ENCODE measurements at places on chromosomes 7 and 10. TPM values are rescaled to one million over a fixed set of nuclear protein-coding genes. Genes with fewer than 3 reads are reported as not detected.

- DNase-seq, result no peak
These were observed 49.3 kb downstream of the ABCB4 start for GRCh38 chr7:87426160-87426559.

DNA sequence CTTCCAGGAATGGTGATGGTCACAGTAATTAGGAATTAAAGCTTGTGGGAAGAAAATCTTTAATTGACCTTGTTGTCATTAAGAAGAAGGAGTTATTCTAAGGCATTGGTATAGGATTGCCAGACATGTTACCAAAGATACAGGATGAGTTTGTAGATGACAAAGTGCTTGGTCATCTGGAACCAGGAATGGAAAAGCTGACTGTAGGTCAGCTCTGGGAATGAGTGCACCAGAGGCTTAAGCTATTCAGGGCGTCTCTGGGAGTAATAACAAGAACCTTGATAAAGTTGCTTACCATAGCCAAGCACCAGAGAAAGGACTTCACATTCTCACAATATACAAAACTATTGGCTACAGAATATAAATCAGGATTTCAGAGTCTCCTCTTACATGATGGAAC is 89.0 kb downstream of the PHTF2 start:
- no peak for DNase-seq

DNA sequence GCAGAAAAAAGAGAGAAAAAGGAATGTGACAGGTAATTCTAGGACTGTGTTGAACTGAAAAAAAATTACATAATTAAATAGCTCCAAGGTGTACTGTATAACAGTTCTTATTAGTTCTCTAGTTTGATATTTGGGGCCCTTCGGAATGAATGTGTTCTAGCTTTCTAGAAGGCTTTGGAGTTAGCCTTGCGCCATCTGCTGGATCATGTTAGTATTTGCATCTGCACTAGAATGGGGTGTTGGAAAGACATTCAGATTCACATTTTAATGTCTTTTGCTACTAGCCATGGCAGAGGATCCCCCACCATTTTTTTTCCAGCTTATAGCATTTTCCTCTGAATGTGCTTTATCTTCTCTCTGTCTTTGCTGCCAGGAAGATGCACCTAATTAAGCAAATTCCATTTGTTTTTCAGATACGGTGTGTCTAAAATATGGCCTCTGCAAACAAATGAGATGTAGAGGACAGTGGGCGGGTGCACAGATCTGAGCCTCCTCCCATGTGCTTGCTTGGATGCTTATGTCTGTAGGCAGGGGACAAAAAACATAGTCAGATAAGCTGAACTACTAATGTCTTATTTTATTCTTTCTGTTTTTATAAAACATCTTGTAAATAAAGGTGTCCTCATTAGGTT is 238.5 kb downstream of the PHF14 start:
- peak; percentile 56 for DNase-seq

TMEM273 gene
- total RNA-seq, result 35.8 TPM

DNA sequence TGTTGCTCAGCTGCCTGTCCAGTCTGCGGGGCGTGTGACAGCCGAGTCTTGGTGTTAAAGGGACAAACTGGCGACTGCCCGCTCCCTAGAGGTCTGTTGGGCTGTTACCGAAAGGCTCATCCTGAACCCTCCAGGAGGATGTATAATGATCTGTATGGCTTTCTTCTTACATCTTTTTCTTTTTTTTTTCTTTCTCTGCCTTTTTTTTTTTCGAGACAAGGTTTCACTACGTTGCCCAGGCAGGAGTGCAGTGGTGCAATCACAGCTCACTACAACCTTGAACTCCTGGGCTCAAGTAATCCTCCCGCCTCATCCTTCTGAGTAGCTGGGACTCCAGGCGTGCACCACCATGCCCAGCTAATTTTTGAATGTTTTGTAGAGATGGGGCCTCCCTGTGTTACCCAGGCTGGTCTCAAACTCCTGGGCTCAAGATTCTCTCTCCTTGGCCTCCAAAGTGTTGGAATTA is 857 bp downstream of the INTS15 start:
- DNase-seq, result no peak

- no peak for DNase-seq
These were observed 515 bp upstream of the SLC4A2 start for GRCh38 chr7:151058781-151059366.

- DNase-seq, result no peak
These were observed 41.4 kb upstream of the AP5Z1 start for GRCh38 chr7:4733936-4734528.

GRCh38 chr10:72379776-72380175 is 25.1 kb upstream of the DNAJB12 start:
- DNase-seq, result no peak

DNA sequence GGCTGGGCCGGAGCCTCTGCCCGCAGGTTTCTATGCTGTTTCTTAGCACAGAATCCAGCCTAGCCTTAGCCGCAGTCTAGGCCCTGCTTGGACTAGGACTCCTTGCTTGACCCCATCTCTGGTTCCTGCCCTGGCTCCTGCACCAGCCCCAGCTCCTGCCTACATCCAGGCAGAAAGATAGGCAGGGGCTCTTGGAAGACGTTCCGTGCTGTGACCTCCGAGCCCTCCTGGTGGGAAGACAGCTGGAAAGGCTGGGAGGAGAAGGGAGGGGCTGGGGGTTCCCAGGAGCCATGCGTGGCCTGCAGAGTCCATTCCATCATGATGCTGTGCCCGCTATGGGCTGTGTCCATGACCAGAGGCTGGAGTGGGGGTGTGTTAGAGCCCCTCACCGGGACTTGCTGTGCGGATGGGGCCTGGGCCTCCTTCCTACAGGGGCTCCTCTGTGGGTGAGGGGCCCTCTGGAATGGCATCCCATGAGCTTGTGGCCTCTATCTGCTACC is 26.2 kb downstream of the RAMP3 start:
- no peak for DNase-seq

IFIT2 gene
- 11.8 TPM for total RNA-seq

DNA sequence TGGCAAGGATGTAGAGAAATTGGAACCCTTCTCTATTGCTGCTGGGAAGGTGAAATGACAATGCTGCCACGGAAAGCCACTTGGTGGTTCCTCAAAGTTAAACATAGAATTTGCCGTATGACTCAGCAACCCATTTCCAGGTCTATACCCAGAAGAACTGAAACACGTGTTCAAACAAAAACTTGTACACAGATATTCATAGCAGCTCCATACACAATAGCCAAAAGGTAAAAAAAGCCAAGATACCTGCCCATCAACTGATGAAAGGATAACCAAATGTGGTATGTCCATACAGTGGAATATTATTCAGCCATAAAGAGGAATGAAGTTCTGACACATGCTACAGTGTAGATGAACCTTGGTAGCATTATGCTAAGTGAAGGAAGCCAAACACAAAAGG is 39.1 kb downstream of the LHPP start:
- DNase-seq, result no peak

CUZD1 gene
- 2.7 TPM for total RNA-seq

DNA sequence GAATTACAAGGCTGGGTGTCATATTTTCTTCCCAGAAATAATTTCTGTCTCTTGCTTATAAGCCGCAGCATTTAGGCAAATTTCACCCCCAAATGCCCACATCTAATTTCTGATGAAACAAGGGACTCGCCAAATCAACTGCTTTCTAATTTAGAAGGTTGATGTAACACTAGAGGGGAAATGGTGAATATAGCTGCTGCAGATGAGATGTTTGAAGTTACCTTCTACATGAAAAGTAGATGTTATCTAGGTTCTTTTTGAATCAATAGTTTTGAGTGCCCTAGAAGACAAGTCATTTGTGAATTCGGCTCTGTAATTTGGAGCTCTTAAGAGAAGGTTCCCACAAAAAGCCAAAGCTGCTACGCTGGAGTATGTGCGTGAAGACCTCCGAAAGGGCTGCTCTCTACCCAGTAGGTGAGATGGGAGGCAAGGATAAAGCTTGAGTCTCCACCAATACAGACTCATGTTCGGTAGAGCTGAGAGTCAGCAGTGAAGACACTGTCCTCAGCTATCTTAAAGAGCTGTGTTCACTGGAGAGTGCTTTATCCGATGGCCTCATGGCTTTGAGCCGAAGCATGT is 99.5 kb downstream of the FANK1 start:
- DNase-seq, result no peak

NUTM2B gene
- total RNA-seq, result 2.4 TPM

- DNase-seq, result no peak
These were observed 5.0 kb upstream of the TASOR2 start for GRCh38 chr10:5679606-5680005.

- no peak for DNase-seq
These were observed 11.0 kb downstream of the CROT start for GRCh38 chr7:87356448-87356847.

TAS2R41 gene
- not detected for total RNA-seq

DNA sequence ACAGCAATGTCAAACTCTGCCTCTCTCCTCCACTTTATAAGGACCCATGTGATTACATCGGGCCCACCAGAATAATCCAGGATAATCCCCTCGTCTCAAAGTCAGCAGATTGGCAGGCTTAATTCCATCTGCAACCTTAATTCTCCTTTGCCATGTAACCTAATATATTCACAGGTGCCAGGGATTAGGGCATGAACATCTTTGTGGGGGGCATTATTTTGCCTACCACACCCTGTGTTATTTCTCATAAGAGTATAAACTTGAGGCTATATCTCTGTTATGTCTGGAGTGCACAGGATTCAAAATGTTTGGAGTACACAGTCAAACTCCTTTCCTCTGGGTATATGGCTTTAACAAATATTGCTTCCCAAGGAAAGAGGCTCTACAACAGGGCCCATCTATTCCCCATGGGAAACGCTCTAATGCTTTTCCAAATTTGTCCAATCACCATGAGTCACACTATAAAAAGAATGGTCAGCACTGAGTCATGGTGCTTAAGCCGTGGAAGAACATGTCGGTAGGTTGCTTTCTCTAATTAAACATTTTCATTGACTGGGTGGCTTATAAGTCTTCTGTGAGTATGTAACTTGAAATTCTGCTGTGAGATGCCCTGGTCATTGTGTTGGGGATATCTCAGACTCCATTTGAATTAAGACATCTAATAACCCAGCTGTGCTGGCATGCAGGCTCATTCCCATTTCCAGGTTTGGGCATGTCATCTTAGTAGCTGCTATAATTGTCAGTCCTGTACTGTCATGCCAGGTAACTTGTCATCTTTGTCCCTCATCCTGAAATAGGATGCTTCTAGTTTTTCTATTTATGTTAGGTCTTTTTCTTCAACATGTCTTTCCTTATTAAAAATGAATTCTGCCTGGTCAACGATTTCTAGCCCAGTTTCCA is 11.5 kb upstream of the AKR1B10 start:
- DNase-seq, result no peak

- no peak for DNase-seq
These were observed 447.4 kb downstream of the DNAJB6 start for GRCh38 chr7:157784041-157784835.

GRCh38 chr7:40822861-40823260 is 688.1 kb downstream of the SUGCT start:
- DNase-seq, result no peak

DNA sequence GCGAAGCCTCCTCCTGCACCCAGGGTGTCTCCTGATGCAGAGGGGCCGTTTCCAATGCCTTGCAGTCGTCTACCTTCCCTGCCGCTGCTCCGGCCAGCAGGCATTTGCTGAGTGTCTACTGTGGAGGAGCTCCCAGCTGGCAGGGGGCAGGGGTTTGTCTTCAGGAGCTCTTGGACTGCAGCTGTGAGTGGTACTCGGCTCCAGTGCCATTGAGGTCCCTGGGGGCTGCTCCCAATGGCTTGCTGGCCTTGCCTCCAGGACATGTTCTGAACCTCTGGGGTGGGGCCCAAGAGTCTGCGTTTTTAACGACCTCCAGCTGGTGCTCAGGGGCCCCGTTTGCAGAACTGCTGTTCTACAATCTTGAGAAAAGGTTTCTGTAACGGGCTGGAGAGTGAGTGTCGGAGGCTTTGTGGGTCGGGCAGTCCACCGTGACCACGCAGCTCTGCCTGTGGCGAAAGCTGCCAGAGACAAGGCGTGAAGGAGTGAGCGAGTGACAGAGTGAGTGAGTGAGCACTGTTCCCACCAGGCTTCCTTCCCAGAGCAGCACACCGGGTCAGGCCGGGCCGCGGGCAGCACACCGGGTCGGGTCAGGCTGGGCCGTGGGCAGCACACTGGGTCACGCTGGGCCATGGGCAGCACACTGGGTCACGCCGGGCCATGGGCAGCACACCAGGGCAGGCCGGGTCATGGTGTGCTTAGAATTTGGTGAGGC is 520.2 kb downstream of the PTPRN2 start:
- no peak for DNase-seq

DNA sequence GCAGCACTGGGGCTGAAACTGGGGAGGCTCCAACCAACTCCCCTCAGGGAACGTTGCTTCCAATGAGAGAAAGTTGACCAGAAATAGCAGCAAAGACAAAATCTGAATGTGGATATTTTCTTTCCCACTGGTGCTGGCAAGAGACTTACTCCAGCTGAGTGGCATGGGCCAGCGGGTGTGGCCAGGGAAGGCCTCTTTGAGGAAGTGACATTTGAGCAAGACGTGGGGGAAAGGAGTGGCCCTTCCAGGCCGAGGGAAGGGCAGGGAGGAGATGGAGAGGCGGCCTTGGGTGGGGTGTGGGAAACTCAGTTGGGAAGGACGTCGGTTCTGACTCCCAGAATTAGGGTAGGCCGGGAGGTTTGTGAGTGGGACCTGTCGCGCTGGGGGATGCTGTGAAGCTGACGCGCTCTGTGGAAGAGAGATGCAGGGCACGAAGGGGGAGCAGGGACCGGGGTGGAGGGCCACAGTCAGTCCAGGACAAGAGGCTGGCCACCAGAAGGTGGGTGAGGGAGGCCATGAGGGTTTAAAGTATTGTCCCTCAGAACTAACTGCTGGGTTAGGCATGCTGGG is 96.7 kb upstream of the IKZF1 start:
- DNase-seq, result no peak
